H1 (cell line): ENCODE measurements at places on chromosomes 4 and X. TPM values are rescaled to one million over a fixed set of nuclear protein-coding genes. Genes with fewer than 3 reads are reported as not detected.

- no peak for DNase-seq
Observed at GRCh38 chr4:101981756-101982155, 191.2 kb downstream of the BANK1 start.

GRCh38 chrX:14355556-14355955, 173.8 kb upstream of the GLRA2 start:
- DNase-seq, result no peak

GRCh38 chrX:129823522-129823921, 20.2 kb downstream of the ZDHHC9 start:
- DNase-seq, result no peak

DNA sequence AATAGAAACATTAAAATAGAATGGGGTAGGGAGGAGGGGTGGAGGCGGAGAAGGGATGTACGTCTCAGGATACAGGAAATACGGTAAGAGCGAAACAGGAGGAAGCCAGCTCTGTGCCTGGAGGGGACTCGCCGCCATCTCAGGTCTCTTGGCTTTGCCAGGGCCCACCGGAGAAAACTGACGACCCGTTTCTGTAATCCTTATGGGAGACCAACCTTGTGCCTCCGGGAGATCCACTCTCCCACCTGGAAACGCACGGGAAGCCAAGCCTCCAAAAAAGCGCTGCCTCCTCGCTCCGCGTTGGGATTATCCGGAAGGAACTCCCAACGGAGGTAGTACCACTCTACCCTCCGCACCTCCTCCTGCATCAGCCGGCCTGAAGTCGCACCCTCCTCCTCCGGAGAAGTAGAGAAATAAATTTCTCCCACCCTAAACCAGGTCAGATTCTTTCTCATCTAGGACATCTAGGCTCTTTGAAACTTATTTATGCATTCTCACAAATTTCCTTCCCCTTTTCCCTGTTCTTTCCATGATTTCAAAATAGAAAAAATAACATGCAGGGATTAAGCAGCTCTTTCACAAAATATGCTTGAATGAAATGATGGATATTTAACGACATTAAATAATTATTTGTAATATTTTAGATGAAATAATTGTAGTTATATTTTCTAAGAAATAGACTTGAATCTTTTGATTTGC, at the start of gene NBDY:
Gene NBDY, plus strand, starts transcription at position 92 of the 699 bp plus-strand sequence. Its CDS starts 111 bp downstream, at position 203.
- no peak for DNase-seq

GRCh38 chr4:11548597-11549082, 119.9 kb upstream of the HS3ST1 start:
- DNase-seq, result no peak

Gene NOX1
- not detected in 2 replicates for total RNA-seq

Gene BRS3
- not detected in 2 replicates for total RNA-seq

Gene FGF13
- 34.7 and 36.1 TPM in 2 replicates for total RNA-seq

Gene NDST4
- total RNA-seq, result not detected in 2 replicates
